Testis (tissue), 5 donors: ENCODE measurements at places on chromosomes 5 and 9.

- no peak for DNase-seq
These were observed 247.9 kb downstream of the LURAP1L start for GRCh38 chr9:13022756-13023155.

DNA sequence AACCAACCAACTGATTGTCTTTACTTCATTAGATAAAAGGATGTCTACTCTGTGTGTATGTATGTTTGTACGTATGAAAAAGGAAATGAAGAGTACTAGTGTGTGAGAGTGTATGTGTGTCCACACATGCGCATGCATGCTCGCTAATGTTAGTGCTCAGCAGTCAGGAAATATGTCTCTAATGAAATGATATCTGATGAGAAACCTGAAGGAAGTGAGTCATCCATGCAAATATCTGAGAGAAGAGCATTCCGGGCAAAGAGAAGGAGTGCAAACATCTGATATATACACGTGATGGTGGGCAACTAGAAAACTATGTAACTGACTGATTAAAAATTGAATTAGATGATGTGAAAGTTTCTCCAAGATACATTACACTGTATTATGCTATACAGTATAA lies 29.6 kb upstream of the UGCG start:
- DNase-seq: no peak

DNA sequence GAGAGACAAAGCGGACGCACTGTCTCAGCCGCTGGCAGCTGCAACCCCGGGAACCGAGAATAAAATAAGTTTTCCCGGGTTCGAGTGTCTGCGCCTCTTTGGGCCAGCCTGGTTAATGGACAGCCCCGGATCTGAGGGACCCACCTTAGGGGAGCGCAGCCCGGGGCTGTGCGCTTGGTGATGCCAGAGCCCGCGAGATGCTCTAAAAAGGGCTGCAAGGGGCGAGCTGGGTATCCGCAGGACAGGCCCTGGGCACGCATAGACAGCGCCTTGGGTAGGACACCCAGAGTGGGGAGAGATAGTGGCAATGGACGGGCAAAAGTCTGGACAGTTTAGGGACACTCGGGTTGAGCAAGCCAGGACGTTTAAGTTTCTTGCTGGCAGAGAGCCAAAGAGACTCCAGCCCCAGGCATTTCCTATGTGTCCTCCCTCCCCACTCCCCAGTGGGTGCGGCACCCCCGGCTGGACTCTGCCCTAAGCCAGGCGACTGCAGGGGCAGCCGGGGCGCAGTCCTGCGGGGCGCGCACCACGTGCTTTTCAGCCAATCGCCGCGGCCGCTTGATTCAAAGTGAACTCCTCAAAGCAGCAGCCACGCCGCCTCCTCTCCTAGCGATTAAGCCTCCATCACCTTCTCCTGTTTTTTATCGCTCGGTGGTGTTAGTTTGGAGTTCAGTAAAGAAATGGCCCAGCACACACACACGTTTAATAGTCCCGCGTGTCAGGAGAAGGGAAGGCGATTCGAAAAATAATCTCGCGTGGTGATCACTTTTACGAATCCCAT lies 616 bp upstream of the ENC1 start:
- peak; percentile 90 for DNase-seq

GRCh38 chr5:140111859-140112551 lies 1.9 kb upstream of the PURA start:
- DNase-seq: no peak

GRCh38 chr5:126449751-126450271 lies 26.6 kb downstream of the GRAMD2B start:
- DNase-seq: no peak

DNA sequence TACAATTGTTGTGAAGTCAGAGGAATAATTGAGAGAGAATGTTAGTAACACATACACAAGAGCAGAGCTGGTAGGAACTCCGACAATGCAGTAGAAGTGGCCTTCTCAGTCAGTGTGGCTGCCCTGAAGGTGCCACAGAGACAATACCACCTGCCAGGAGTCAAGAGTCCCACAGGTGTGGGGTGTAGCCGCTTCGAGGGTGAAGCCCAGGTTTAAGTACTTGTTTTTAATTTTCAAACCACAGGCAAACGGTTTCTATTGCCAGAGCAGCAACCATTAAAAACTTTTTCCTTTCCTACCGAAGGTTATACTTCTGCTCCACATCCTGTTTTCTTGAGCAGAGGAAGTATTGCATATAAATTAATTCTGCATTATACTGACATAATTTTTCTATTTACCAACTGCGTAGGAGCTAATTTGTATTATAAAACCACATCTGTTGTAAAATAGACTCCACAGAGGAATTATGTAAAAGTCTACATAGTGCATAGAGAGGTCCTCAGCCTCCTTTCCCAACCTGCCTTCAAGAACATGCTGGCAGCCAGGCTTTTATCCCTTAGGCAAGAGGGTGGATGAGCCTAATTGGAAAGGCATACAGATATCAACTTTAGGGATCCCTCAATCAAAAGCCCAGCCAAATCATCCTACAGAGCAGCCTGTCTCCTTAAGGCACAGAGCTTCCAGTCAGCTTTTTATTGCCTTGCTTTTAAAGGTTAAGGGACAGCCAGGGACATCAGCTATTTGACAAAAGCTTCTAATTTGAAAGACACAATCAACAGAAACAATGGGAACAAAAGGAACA lies 12.9 kb upstream of the ACTBL2 start:
- no peak for DNase-seq

DNA sequence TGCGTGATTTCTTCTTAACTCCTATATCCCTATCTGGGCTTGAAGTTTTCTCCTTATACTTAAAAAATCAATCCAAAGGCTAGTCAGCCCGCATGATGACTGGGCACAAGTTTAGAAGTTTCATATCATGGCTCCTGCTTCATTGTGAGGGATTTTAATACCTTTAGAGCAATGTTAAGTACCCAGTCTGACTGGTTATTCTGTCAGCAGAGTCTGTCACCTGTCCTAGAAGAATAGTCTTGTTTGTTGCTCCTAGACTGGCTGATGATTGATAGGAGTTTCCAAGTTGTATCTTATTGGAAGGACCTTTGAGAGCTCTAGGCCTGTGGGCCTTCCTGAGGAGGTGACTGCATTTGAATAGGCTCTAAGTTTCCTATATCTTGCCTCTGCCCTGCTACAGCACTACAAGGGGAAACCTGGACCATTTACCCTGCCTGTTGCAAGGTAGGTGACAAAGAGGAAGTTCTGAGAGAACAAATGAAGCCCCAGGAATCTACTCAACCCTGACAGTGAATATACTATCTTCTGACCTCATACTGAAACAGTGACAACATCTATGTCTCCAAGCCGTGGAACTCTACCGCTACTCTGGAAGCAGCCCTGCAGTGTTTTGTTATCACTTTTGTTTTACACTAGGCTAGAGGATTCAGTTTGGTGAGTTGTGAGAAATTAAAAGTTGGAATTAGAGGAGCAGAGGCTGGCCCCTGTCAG lies 66.5 kb downstream of the F2RL2 start:
- DNase-seq: no peak
